Neural crest cell (in vitro differentiated cells): ENCODE measurements at places on chromosomes 7 and 10.

DNA sequence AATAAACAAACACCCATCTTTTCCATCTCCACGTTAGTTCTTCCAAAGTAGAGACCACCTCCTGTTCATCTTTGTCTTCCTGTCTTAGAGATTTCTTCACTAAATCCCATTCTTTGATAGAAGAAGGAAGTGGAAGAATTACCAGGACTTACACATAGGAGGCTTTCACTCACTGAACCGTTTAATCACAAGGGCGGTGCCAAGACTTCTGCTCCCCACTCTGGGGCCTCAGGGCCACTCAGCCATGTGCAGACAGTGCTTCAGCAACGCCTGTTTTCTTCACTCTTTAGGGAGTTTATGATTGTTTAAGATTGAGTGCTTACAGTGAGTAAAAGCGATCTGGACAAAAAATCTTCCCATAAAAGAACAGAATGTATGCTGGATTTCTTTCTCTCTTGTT lies 63.9 kb upstream of the SORCS3 start:
- no peak for DNase-seq

DNA sequence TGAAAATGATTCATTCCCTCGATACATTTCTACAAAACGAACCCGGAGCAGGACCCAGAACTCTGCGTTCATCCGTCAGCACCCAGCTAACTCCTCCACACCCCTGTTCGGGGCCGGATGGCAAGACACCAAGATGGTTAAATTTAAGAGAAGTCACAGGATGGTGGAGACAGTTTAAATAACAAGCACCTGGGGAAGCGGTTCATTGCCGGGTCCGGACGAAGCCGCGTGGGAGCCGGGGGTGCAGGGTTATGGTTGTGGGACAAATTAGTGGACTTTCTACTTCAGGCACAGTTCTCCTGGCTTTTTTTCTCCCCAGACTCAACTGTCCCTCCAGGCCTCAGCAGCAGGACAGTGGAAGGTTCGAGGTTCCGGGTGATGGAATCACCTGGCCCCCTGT lies 45.4 kb downstream of the ASB13 start:
- no peak for DNase-seq

DNA sequence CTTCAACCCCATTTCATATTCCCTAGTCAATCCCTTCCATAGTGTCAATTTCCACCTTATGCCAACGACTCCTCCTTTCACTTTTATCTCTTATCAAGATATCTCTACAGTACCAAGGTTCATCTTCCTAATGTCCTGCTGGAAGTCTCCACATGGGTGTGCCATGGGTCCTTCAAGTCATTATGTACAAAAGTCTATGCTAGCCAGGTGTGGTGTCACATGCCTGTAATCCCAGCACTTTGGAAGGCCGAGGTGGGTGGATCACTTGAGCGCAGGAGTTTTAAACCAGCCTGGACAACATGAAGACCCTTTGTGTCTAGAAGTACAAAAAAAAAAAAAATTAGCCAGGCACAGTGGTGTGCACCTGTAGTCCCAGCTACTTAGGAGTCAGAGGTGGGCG lies 47.6 kb downstream of the PRTFDC1 start:
- no peak for DNase-seq

DNA sequence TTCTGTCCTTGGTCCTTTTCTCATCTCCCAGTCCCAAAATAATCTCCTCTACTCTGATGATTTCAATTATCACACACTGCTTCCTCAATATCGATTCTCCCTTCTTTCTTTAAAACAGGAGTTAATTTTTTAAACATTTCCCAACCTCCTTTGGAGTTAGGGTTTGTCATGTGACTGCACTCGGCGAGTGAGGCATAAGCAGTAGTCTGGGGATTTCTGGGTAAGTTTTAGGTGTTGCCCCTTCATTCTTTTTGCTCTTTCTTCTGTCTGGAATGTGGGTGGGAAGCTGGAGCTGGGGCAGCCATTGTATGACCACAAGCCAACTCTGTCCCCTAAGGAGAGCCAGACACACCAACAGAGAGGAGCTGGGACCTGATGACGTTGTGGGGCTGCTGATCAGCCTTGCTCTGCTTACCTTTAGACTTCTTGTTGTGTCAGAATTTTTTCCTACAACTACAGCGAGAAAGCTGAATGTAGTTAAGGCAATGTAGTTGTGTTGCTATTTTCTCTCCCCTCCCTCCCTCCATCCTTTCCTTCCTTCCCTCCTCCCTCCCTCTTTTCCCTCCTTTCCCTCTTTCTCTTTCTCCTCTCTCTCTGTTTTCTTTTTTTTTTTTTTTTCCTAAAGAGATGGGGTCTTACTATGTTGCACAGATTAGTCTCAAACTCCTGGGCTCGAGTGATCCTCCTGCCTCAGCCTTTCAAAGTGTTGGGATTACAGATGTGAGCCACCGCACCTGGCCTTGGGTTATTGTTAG lies 6.5 kb upstream of the TSPAN14 start:
- DNase-seq, result no peak

GRCh38 chr10:3427950-3428354 lies 255.4 kb upstream of the PITRM1 start:
- DNase-seq, result no peak

- no peak for DNase-seq
Observed at GRCh38 chr10:98408799-98409198, 6.2 kb downstream of the PYROXD2 start.

GRCh38 chr7:1986366-1987083 lies 246.2 kb downstream of the MAD1L1 start:
- no peak for DNase-seq

DNA sequence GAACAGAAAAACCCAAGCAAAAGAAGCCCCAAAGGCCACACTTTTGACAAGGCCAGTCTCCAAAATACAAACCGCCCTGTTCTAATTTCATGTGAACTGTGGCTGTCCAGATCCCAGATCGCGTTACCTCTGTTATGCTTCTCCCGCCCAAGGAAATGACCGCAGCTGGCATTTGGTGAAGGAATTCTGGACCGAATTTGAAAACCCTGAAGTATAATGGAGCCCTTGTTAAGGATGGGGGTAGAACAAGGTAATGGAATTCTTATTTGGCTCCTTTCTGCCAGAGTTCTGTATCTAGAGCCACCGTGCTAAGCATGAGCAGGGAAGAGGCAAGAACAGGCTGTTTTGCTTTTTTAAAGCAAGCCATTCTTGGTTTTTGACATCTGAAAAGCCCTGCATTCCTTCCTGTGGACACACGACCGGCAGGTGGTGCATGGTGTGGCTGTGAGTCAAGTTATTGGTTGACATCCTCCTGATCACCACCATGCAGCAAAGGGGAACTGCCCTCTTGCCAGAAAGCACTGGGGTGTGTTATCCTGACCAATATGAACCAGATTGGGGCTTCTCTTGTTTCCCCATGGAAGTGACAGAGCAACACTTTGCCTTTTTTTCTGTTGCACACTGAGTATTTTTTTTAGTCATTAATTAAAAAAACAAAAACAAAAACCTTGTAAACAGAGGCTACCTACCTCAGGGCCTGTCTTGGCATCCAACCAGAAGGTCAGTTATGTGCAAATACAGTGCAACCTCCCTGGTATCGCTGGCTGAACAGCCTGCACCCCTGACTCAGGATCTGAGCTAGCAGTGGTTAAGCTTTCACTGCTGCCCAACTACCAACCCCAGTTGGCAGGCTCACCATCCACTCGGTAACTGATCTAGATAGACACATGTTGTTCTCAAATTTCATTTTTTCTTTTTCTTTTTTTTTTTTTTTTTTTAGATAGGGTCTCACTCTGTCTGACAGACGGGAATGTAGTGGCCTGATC lies 14.2 kb downstream of the UCMA start:
- DNase-seq, result no peak
